ENCODE measurements at places on chromosomes 7 and 10.

DNA sequence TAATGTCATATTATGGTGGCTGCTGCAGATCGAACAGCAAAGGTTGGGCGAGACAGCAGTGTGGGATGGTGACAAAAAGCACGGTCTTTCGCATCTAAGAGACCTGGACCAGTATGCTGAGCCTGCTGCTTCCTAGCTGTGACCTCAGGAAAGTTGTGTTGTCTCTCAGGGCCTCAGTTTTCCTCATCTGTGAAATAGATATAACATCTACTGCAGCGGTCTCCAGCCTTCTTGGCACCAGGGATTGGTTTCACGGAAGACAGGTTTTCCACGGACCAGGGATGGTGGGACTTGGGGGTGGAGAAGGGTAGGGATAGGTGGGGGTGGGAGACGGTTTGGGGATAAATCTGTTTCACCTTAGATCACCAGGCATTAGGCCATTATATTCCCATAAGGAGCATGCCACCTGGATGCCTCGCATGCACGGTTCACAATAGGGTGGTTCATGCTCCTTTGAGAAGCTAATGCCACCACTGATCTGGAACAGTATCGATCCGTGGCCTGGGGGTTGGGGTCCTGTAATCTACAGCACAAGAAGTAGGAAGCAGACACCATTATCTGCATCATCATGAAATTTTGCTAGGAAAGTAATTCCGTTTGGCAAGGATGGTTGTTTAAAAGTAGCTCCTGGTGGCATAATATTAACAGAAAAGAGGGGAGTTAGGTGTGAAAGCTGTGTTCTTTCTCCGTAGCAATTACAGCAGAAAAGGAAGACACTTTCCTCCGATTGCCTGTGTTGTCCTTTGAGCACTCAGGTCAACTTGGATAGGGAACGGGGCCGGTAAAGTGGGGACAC lies 10.8 kb downstream of the KLF6 start:
- no peak for DNase-seq

DNA sequence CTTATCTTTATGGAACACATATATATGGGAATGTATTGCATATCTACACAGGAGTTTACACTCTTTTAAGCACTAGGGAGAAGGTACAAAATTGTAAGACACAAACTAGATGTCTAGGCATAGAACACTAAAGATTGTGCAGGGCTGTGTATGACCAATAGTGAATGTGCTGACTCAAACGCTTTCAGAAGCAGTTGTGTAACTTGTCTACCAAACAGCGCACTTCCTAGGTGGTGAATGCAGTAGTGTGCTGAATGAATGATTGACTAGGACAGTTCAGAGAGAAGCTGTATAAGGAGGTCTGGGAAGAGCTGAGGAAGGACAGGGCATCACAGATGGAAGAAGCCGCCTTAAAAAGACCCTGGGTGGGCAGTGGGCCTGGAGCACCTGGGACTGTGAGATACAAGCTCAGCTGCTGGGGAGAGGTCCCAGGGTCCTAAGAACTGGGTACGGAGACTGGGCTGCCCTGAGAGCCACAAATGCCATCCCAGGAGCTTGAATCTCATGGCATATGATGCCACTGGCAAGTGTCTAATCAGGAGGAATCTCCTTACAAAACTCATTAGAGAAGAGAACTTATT lies 14.2 kb downstream of the CLRN3 start:
- no peak for DNase-seq

DNA sequence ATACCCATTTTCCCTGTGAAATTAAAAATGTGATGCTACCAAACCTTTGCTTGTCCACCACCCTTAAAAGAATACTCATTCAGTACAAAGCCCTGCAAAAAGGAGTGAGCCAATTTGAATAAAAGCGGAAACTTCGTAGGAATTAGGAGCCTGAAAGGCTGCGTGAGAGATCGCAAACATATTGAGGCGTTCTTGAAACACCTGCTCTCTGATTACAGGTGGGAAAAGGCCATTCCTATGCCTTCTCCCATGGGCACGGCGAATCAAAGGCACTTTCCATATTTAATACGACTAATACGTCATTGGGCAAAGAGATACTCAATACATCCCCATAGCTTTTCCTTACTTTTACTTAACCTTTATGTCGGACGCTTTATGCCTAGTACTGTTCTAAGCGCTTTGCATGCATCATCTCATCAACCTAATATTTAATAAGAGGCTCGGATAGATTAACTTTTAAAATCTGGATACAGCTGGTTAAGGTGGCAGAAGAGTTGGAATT lies 30.9 kb upstream of the KMT2E start:
- DNase-seq: peak; percentile 35

- DNase-seq: no peak
Observed at GRCh38 chr7:117495308-117495707, 15.5 kb downstream of the CFTR start.

GRCh38 chr7:96388166-96388565 lies 66.3 kb upstream of the SLC25A13 start:
- no peak for DNase-seq

Data from NCI-H1436 (cell line).